Activated naive CD4-positive, alpha-beta T cell treated with anti-CD3 and anti-CD28 coated beads, Interleukin-2, amount 50 U/mL, for 72 hours (primary cell): ENCODE measurements at places on chromosomes 6 and 20.

GRCh38 chr6:1230689-1231605, 81.0 kb upstream of the FOXQ1 start:
- DNase-seq = no peak

DNA sequence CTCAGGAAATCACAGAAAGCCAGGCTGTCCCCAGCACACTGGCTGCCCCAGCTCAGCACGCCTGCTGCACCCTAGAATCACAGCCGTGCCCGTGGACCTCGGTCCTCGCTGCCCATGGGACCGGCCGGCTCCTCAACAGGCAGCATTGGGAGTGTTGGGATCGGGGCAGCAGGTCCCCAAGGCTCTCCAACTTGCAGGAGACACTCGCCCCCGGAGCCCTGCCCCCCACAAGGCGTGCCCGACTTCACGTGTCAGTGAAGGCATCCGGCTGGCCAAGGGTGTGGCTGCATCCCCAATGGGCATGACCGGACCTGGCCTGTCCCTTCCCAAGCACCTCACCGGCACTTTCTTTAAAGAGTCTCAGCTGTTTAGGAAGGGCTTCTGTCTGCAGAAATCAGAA, 3.0 kb upstream of the NTSR1 start:
- DNase-seq = no peak

- DNase-seq = no peak
Observed at GRCh38 chr6:137751768-137752560, 115.1 kb upstream of the TNFAIP3 start.

GRCh38 chr6:90000864-90001731, 106.8 kb downstream of the GJA10 start:
- DNase-seq = peak; percentile 66

DNA sequence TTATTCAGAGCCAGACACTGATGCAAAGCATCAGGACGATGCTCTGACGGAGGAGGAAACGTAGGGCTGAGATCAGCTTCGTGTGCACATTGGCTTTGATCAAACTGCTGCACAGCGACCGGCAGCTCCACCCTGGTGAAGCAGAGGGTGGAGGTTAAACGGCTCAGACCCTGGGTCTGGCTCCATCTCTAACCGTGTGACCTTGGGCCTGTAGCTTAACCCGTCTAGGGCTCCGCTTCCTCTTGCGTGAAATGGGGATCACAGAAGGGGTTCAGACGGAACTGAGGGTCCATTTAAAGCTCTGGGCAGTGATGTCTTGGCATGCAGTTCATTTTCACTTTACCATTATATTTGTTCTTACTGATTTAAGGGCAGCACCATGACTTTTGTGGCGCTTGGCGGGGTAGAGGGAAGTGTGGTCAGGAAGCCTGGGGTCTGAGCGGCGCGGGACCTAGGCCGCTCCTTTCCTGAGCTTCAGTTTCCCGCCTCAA, 644 bp downstream of the RBL1 start:
- peak; percentile 48 for DNase-seq

DNA sequence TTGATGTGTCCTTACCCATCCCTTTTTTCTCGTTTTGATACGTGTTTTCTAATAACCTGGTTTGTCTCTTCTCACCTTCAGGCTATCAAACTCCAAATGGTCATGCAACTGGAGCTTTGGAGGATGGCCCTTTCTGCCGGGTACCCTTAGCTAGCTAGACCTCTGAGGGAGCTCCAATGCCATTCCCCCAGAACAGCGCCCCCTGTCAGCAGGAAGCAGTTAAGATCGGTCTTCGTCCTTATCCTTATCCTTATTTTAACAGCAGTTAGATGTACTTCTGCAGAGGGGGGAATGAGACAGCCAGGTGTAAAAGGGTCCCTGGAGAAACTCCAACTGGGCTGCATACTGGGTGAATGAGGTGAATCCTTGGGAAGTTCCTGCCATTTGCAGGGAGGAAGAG, 37.2 kb downstream of the SEL1L2 start:
- DNase-seq = no peak
